ENCODE measurements at places on chromosomes 13 and 19.
A peak's percentile ranks its signal among the peaks of the same experiment; 100 is the strongest.

- DNase-seq = no peak
Observed at GRCh38 chr13:21031594-21032275, 29.7 kb downstream of the LATS2 start.

DNA sequence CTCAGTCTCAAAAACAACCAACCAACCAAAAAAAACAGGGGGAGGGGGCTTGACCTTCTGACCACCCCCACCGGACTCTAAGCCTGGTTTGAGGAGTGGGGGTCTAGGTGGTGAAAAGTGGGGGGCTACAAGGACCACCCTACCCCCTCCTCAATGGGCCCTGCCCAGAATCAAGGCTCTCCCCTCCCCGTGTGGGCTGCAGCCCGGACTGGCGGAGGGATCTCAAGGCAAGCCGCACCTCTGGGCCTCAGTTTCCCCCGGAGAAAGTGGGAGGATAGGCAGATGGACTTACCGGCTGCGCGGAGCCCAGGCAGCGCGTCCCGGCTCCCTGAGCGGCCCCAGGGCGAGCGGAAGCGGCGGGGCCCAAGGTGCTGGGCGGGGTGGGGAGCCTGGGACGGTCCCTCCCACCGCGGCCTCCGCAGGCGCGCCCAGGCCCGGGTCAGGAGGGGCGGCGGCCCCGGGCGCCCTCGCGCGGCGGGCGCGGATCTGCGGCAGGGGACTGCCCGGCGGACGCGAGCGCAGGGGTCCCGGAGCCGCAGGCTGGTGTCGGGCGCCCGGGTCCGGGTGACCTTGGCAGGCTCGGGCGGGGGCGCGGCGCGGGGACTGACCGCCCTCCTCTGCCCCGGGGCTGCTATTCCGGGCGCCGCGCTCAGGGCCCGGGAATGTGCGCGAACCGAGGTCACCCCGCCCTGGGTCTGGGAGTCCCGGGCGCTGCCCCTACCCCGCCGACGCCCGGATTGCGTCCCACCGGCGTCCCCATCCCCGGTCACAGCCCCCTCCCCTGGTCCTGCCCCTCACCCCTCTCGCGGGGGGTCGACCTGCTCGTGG, at the start of gene ADAMTSL5:
Gene ADAMTSL5 (minus strand): TSS at position 349 of the 828 bp plus-strand sequence. CDS start 2,076 bp downstream, outside the sequence.
- peak; percentile 93 for DNase-seq

DNA sequence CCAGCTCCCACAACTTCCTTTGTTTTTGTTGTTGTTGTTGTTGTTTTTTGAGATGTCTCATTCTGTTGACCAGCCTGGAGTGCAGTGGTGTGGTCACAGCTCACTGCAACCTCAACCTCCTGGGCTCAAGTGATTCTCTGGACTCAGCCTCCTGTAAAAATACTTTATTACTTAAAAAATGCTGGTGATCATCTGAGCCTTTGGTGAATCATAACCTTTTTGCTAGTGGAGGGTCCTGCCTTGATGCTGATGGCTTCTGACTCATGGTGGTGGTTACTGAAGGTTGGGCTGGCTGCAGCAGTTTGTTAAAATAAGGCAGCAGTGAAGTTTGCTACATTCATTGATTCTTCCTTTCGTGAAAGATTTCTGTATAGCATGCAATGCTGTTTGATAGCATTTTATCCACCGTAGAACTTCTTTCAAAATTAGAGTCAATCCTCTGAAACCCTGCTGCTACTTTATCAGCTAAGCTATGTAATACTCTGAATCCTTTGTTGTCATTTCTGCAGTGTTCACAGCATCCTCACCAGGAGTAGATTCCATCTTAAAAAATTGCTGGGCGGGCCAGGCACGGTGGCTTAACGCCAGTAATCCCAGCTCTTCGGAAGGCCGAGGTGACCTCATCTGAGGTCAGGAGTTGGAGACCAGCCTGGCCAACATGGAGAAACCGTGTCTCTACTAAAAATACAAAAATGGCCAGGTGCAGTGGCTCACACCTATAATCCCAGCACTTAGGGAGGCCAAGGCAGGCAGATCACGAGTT, 18.0 kb downstream of the ARHGAP35 start:
- no peak for DNase-seq

GRCh38 chr13:60645676-60646075, 248.7 kb downstream of the TDRD3 start:
- DNase-seq = no peak

- DNase-seq = no peak
Observed at GRCh38 chr13:31116224-31116623, 45.5 kb downstream of the HSPH1 start.

DNA sequence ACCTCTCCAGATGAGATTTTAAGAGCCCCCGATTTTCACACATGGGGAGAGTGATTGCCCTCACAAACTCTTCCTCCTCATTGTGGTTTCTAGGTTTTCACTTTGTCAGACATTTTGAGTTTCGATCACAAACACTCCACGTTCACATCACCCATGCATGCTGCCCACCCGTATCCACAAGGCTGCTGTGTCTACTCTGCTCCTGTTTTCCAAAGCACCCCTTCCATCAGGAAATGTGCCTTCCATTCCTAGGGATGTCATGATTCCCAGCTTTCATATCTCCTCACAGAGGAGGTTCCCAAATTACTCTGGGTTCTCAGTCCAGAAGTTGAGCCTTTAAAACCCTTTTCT, 45.8 kb upstream of the CEACAM21 start:
- DNase-seq = no peak

GRCh38 chr13:73767747-73768315, 366.4 kb downstream of the KLF12 start:
- peak; percentile 10 for DNase-seq

DNA sequence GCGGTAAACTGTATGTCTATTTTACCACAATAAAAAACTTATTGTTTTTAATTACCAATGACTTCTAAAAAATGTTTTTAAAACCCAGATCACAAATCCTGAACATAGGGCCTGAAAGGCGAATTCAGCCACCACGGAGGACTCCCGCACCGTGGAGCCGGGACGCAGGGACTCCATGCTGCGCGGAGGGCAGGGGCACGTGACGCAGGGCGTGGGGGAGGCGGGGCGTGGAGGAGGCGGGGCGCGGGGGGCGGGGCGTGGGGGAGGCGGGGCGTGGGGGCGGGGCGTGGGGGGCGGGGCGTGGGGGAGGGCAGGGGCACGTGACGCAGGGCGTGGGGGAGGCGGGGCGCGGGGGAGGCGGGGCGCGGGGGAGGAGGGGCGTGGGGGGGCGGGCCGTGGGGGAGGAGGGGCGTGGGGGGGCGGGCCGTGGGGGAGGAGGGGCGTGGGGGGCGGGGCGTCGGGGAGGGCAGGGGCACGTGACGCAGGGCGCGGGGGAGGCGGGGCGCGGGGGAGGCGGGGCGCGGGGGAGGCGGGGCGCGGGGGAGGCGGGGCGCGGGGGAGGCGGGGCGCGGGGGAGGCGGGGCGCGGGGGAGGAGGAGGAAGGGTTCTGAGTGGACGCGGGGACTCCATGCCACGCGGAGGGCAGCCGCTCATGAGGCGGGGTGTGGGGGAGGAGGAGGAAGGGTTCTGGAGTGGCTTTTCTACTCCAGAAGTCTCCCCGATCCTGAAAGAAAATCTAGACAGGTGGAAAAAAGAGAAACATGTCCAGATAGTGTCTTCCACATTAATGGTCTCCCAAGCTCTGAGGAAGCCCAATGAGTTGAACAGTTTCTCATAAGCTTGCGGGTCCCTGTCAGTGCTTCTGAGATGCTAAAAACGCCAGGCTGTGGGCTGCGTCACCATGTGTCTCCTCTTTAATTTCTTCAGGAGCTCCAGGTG, 4.4 kb upstream of the PROZ start:
- DNase-seq = peak; percentile 87

GRCh38 chr19:51808333-51808986, 13.5 kb downstream of the FPR3 start:
- DNase-seq = no peak

- DNase-seq = no peak
Observed at GRCh38 chr19:4010808-4011110, 3.2 kb downstream of the PIAS4 start.

- DNase-seq = peak; percentile 48
Observed at GRCh38 chr13:42039457-42039945, 8.9 kb upstream of the DGKH start.

DNA sequence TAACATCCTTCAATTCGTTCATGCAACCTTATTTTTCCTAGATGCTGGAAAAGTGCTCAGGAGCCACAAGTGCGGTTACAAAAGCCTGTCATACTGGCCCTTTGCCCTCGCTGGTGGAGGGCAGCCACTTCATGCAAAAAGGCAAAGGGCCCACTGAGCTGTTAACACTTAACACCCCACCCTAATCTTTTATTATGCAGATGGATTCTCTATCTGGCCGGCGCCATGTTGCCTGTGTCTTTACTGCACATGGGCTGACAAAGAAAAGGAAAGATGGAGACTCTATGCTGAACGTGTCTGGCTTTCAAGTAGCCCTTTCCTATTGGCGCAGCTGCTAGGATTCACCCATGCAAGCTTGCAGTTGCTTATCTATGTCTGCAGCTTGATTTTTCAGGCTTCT, 10.8 kb downstream of the OR7D2 start:
- DNase-seq = no peak

GRCh38 chr13:98309569-98310335, 132.7 kb upstream of the RNF113B start:
- no peak for DNase-seq

- no peak for DNase-seq
Observed at GRCh38 chr13:43061496-43062280, 38.3 kb downstream of the DNAJC15 start.

GRCh38 chr19:32401992-32402391, 3.6 kb upstream of the DPY19L3 start:
- DNase-seq = no peak

GRCh38 chr19:49333418-49333805, 1.8 kb upstream of the CD37 start:
- no peak for DNase-seq

DNA sequence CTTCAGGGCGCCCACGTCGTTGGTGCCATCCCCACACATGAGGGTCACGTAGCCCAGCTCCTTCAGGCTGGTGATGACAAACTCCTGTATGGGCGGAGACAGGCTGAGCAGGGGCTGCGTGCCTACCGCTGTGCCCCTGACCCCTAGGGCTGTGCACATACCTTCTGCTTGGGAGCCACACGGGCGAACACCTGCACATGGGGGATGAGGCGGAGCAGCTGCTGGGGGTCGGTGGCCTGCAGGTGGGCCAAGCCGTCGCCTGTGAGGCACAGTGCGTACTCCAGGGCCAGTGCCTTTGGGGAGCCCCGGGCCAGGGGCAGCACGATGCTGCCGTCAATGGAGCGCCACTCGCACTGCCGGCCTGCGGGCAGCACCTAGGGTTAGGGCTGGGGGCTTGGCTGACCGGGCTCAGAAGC, 6.1 kb upstream of the GMIP start:
- DNase-seq = no peak

DNA sequence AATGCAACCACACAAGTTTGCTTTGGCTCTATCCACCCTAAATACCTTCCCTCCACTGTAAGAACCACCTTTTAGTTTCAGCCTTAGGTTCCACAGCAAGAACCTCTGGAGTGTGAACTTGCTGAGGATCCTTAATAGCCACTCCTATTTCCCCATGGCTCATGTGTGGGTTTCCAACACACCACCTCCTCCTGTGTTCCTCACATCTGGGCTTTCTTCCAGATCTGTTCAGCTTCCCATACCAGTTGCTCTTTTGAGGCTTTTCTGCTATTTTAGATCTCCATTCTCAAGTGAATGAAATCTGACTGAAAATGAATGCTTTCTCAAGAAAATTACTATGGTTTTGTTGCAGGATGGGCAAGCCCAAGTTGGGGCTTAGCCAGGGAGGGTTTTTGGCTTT, 104.8 kb upstream of the MIR17HG start:
- no peak for DNase-seq
